Hypothalamus (tissue), 51 donors: ENCODE measurements at places on chromosomes 13 and 19.

GRCh38 chr13:39462428-39462827, 140.6 kb downstream of the LHFPL6 start:
- DNase-seq, result no peak

DNA sequence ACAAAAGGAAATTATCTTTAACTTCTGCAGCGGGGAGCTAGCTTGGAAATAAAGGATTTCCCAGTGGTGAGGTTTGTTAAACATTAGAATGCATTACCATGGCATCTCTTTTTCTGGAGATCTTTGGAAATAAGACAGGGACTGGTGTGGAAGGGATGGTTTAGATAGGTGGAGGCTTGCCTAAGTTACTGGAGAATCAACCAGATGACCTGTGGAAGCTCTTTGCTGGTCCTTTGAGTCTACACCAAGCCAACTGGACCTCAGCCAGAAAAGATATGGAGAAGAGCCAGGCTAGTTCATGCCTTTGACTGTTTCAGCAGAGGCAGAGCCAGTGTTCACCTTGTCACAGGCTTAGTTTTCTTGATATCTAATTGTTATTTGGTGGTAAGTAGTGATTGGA, 134.7 kb downstream of the KCNRG start:
- DNase-seq, result no peak

- no peak for DNase-seq
Observed at GRCh38 chr13:109363431-109363830, 423.0 kb downstream of the IRS2 start.

DNA sequence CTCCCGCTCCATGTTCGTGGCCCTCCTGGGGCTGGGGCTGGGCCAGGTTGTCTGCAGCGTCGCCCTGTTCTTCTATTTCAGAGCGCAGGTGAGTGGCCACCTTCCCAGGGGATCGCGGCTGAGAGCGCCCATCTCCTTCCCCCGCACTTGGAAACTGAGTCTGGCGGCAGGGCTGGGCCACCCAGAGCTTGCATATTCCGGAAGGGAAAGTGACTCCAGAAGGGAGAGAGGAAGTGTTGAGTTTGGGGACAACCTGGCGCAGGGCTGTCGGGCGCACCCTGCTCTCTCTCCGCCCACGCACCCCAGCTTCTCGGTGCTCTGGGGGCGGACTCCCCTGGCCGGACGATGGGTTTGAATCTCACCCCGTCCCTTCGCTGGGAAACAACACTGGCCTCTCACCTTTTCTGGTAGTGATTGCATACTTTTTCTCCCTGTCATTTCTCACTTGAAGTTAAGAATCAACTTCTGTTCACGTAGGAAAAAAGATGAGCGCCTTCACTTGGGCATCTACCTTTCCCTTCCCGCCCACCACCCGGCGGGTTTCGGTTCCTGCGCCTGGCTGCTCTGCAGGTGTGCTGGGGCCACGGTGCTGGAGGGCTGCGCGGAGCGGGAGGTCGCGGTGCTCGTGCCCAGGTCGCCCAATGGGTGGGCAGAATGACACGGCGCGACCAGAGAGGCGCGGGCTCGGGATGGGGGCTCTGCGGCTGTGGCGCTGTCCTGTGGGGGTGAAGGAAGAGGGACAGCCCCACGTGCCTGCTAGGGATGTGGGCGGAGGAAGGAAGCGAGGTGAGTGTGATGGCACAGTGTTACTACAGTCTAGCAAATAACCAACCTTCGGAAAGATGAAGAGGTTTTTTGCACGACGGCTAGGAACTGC, 721 bp downstream of the TNFSF11 start:
- no peak for DNase-seq

GRCh38 chr13:73908809-73909208, 225.4 kb downstream of the KLF12 start:
- no peak for DNase-seq

- no peak for DNase-seq
Observed at GRCh38 chr13:93577105-93577504, 350.5 kb downstream of the GPC6 start.

DNA sequence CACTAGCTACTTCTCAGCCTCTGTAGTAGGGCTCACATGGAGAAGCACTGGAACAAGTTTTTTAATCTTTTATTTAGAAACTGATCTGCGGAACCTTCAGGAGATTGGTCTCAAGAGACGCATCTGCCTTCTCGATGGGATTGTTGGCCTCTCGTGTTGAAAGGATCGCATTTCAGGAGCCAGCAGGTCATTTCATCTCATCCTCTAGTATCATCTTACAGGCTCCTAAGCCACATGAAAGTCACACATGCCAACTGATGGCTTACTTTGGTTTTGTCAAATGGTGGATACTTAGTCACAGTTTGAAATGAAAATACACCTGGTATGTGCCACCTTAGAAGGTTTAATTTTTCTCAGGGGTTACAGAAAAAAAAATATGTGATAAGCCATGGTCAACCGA, 1703.6 kb downstream of the EFNB2 start:
- DNase-seq, result no peak

GRCh38 chr13:97559030-97559429, 125.1 kb downstream of the RAP2A start:
- no peak for DNase-seq

DNA sequence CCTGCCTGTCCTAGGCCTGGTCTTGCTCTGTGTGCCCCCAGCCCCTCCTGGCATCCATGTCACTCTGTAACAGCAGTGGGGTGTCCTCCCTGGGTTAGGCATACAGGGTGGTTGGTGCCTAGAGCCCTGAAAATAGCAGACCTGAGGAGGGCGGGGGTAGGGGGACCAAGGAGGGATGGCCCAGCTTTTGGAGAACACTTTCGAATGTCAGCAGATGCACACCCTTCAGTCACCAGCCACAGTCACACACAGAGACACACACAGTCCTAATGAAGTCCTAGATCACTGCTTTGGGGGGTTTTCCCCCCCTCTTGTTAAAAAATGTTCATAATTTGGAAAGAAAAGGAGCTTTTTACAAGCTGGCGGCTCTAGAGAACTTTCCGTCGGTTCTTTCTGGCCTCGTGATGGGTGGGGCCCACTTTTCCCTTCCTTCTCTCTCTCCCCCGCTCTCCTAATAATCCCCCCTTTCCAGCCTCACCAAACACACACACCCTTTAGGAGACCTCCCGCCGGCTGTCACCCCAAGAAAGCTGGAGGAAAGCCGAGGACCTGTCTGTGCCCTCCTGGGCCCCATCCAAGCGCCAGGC, 47.9 kb downstream of the LYL1 start:
- DNase-seq, result no peak

DNA sequence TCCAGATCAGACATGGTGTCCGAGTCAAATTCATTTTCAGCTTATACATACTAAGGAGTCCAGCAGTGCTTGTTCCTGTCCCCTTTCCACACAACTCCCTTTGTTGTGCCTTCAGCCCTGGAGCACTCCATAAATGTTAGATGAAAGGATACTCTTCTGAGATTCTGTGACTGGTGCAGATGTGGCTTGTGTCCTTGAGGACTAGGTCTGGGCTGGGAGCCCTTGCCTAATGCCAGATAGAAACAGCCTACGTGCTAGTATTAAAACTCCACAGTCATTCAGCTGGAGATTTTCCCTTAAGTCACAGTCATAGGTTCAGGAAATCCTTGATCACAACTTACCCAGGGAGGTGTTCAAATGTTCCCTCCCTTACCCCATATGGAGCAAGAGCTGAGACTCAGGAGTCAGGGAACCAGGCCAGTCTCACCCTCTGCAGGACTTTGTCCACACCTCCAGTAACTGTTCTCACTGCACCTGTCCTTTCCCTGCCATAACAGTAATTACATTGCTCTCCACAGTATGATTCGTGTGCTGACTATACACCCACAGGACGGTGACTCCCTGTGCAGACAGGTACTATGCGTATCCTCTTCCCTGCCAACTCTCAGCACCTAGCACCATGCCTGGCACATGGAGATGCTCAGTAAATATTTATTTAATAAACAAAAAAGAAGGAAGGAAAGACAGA, 15.5 kb upstream of the SERPINE3 start:
- DNase-seq, result no peak

GRCh38 chr19:3073159-3073563, 10.9 kb upstream of the TLE5 start:
- DNase-seq, result no peak

GRCh38 chr13:97390941-97391600, 42.9 kb upstream of the RAP2A start:
- no peak for DNase-seq

- no peak for DNase-seq
Observed at GRCh38 chr19:322616-323015, 22.0 kb downstream of the MIER2 start.

GRCh38 chr19:58554494-58555368, at the start of gene CHMP2A:
CHMP2A (minus strand) TSS chr19:58555105; CDS start chr19:58554212, 893 bp downstream.
- no peak for DNase-seq

DNA sequence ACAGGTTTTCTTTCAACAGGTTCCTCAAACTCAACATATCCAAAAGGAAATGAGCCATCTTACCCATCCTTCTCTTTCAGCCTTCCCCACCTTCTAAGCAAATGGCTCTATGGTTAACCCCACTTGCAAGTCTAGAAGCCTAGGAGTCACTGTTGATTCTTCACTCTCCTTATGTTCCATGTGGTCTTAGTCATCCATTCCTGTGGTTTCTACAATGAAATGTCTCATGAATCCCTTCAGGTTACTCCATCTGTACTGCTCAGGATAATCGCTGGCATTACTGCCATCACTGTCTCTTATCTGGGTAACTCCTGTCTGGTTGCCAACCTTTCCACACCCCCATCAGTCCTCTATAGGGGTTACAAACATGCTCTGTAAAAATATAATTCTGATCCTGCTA, 381.3 kb downstream of the ENOX1 start:
- DNase-seq, result no peak

GRCh38 chr13:99693852-99694611, 192.8 kb downstream of the TM9SF2 start:
- DNase-seq, result no peak

DNA sequence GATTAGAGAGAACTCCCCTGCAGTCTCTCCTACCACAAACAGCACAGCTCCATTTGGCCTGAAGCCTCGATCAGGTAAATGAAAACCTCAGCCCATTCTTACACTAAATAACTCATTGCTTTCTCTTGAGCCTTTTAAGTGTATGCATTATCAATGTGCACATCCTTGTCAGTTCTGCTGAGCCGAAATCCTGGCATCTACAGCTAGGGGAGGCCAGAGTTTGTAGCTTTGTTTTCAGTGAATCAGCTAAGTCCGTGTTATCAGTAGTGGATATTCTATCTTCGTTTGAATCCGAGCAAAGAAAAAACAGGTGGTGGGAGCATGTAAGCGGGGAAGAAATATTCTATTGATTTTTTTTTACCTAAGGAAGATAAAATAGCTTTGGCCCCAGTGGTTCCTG, 84.4 kb downstream of the ESD start:
- DNase-seq, result no peak

- DNase-seq, result no peak
Observed at GRCh38 chr13:21348488-21349120, 110.5 kb downstream of the ZDHHC20 start.

- no peak for DNase-seq
Observed at GRCh38 chr13:57666131-57666953, 34.8 kb downstream of the PCDH17 start.
